ENCODE measurements at places on chromosomes 7 and 10.
A peak's percentile ranks its signal among the peaks of the same experiment; 100 is the strongest.

GRCh38 chr7:131895541-131896164 lies 339.2 kb upstream of the PODXL start:
- DNase-seq, result no peak

DNA sequence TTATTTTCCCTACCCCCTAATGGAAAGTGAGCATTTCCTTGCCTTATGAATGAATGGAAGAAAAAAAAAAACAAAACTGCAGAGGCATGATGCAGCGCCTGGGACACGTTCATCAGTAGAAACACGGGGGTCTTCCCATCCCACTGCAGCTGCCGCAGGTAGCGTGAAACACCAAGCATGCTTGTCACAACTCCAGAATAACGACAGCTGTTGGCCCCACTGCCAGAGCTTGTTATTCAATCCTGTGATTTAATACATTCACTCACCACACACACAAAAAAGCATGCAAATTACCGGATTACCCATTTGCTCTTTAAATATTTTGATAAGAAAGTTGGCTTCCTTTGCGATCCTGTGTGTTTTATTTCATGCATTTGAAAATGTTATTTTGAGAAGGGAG lies 48.4 kb upstream of the GNA12 start:
- no peak for DNase-seq

- no peak for DNase-seq
Observed at GRCh38 chr10:1416456-1417037, 320.8 kb downstream of the ADARB2 start.

DNA sequence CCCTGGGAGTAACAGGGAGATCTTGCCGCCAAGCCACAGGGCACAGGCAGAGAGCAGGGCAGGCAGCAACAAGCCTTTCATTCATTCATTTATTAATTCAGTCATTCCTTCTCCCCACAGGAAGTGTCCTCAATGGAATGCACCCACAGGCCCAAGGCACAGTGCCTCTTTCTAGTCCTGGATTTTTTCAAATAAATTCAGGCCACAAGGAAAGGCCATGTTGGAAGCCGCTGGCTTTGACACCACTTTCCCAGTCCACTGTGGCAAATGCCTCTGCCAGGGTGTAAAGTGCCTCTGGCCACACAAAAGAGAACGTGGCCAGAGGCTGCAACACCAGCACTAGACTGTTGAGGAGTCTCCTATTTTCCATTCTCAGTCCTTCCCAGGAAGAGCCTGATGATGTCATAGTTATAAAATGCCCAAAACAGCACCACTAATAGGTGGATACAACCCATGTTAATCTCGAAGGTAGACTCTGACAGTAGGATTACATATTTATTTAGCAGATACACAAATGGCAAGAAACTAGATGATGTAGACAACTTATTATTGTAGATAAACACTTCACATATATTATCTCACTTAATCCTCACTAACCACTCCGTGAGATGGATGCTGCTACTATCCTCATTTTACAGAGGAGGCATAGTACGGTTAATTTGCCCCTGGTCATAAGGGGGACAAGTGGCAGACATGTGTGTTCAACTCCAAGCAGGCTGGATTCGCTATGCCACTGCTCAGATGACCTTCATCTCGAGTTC lies 5.5 kb downstream of the JAZF1 start:
- no peak for DNase-seq

DNA sequence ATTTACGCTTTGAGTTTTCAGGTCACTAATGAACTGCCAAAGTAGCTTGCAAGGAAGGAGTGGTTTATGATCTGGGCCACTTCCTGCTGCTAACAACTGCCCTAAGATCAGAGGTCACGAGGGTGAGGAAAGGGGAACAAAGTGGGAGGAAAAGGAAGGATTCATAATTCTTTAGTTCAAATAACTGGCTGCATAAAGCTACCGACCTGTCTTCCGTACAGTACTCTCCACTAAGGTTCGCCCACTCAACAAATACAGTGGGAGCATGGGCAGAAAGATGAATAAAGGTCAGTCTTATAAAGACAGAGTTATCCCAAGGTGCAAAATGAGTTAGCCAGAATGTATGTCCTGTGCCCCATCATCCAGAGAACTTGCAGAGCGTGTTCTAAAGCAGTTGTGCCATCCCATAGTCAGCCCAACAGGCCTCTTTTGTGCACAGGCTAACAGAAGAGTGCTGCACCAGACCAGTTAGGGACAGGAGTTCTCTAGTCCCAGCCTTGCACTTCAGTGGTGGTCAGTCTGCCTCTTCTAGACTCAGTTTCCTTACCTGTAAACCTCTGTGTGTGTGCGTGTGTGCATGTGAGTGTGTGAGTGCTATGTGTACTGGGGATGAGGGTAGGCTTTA lies 65.9 kb downstream of the CREB3L2 start:
- DNase-seq, result no peak

DNA sequence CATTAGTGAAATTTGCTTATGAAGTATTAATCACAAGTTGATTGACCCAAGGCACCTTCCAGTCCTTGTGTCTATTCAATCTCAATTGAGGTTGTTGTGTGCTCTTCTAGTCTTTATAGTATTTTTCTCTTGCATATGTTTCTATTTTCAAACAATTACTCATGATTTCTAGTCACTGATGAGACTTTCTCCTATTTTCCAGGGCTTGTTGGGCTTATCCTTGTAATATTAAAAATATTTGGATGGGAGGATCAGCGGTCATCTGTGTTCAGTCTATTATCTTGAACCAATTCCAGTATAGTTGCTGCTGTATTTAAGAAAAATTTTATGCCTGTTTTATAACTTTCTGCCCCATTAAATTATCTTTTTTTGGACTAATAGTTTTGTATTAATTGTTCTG lies 154.4 kb downstream of the PTEN start:
- no peak for DNase-seq

- DNase-seq, result no peak
Observed at GRCh38 chr7:80719261-80719660, 80.8 kb downstream of the CD36 start.

- no peak for DNase-seq
Observed at GRCh38 chr7:42552227-42552626, 315.2 kb upstream of the GLI3 start.

DNA sequence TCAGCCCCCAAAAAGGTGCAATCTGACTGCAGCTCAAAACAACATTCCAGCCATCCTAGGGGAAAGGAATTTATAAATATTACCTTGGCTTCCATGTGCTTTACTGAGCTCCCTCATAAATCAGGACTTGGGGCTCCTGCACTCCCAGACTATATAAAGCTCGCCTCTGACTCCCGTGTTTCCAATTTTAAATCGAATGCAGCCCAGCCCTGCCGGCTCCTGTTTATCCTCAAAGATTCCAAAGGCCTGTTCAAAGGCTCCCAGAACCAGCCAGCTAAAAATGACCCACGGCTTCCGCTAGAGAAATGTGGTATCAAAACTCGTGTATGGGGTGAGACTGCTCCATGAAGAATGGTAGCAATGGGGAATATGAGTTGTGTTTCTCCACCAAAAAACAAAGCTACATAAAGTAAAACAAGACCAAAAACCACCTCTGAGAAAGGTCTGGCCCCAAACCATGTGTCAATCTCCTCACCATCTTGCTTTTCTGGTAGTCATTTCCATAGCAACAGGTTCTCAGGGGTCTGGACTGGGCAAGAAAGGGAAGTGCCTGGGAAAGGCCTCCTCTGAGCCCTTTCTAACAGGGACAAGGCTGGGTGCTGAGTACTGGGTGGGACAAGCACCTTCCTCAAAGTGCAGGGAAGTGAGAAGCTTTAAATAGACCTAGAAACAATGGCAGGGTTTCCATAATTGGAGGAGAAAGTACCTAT lies 5.1 kb downstream of the CALML3 start:
- DNase-seq, result no peak

DNA sequence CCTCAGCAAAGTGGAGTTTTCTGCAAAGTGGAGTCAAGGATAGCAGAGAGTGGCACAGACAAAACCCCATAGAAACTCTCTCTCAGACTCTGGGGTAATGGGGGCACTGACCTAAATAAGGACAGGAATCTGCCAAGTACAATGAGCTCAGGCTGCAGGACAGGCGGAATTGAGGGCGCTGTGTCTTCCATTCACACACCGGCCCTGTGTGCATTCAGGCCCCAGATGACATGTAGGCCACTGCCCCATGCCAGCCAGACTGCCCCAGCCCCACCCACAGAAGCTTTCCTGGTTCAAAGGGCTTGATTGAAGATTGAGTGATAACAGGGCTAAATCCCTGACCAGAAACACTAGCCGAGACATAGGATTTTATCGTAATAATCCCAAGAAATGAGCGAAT lies 52.7 kb downstream of the EEPD1 start:
- no peak for DNase-seq

DNA sequence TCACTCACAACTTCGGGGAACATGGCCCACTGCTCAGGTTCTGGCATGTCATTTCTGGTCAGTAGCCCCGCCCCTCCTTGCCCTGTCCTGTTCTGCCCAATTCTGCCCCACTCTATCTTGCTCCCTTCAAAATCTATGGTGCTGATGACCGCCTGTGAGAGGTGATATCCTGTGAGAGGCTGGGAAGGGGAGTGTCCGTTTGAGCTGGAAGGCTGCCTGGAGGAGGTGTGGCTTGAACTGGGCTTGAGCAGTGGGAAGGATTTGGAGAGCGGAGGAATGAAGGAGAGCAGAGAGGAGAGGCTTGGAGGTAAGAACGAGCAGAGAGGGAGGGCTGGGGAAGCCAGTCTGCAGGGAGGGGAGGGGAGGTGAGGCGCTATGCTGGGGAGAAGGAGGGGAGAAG lies 145.3 kb downstream of the RPS24 start:
- no peak for DNase-seq

DNA sequence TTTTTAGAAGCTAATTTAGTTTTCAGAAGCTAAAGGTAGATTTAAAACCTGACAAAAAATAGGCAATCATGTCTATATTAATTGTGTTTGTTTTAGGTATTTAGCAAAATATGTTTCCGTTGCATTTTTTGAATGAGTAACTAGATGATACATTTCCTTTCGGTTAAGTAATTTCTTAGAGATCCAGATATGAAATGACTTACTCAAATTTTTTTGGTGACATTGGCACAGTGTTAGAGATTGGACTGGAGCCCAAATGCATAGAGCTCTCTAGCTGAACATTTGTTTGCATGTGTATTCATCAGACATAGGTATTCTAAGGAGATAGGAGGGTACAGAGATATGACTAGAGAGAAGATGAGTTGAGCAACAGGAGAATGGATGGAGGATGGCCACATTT lies 1.9 kb downstream of the BUB3 start:
- DNase-seq, result no peak

DNA sequence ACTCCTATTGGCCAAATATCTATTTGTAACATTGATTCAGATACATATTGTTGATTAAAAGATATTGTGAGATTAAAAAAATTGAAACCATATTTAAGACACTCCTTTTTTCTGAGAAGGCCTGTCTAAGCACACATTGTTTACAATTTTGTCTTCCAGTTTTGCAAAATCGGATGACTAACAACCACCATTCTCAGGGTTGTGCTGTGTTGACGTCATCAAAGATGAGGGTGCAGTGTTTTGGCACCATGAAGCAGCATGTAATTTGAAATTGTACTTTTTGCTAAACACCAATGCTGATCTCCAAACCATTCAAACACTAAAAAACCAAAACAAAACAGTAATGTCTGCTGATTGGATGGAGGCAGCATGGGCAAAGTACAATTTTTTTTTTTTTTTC lies 7.4 kb downstream of the CREB5 start:
- DNase-seq, result no peak

GRCh38 chr7:20647908-20648776 lies 32.7 kb downstream of the ABCB5 start:
- no peak for DNase-seq

- DNase-seq, result no peak
Observed at GRCh38 chr7:157601530-157601929, 264.7 kb downstream of the DNAJB6 start.

DNA sequence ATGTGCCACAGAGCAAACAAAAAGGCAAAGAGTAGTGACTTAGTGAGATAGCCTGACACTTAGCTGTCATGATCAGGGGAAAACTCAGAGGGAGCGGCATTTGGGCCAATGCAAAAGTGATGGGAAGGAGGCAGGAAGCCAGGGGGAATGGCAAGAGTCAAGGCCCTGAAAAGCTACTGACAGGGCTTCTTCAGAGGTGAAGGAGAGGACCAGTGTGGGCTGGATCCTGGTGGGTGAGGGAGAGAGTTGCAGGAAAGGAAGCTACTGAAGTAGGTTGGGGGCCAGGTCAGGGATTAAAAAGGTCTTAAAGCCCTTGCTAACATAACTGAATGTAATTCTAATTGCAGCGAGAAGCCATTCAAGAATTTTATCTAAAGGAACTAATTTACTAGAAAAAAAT lies 117.0 kb downstream of the AASS start:
- DNase-seq, result no peak

DNA sequence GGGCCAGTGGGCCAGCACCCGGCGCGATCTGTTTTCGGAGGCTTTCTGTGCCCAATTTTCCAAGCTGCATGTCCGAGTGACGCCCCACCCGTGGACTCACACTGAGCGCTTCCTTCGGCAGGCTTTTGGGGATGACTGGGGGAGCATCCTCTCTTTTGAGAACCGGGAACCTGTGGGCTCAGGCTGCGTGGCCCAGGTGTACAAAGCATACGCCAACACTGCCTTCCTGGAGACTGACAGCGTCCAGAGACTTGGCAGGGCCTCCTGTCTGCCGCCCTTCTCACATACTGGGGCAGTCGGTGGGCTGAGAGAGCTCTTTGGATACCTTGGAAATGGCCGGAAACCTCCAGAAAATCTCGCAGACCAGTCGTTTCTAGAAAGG lies 1.0 kb downstream of the ADCK2 start:
- DNase-seq, result no peak

GRCh38 chr7:26153241-26153822 lies 1.3 kb downstream of the NFE2L3 start:
- no peak for DNase-seq

- peak; percentile 76 for DNase-seq
Observed at GRCh38 chr10:119872860-119873681, 428 bp upstream of the MCMBP start.

GRCh38 chr7:155928583-155928982 lies 116.3 kb upstream of the SHH start:
- no peak for DNase-seq

DNA sequence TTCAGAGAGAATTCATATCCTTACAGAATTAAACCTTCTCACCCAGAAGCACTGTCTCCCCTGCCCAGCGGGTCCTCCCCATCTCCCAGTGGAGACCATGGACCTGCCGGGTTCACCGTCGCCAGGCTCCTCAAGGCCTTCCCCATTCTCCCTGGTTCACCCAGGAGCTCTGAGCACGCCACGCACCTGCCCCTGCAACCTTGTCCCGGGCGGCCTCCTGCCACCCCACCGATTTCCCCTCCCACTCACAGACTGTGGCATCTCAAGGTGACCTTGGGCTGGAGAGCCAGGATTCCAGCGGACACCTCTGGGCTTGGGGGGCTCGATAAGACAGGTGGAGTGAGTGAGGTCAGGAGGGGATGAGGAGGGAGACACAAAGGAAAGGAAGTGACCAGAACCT lies 135.3 kb downstream of the PTPRN2 start:
- no peak for DNase-seq

DNA sequence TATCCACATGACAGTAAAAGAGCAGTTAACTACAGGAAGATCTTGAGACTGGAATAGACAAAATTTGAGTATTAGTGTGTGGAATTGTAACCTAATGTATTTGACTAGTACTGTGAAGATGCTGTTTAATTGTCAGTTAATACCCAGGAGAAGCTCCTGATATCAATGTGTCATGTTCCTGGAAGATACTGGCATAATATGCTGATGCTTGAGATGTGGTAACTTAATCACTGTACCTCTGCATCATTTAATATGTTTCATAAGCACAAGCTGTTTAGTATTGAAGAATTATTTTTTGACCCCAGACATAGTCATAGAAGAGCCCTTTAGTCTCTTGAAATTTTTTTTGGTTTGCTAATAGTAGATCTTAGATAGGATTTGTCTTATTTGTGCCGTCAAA lies 15.4 kb downstream of the CCSER2 start:
- no peak for DNase-seq

- no peak for DNase-seq
Observed at GRCh38 chr7:26658389-26659084, 205.9 kb downstream of the SKAP2 start.
